ENCODE measurements at places on chromosomes 3 and 15.

GRCh38 chr3:39387411-39387975, 4.3 kb downstream of the SLC25A38 start:
- no peak for DNase-seq

DNA sequence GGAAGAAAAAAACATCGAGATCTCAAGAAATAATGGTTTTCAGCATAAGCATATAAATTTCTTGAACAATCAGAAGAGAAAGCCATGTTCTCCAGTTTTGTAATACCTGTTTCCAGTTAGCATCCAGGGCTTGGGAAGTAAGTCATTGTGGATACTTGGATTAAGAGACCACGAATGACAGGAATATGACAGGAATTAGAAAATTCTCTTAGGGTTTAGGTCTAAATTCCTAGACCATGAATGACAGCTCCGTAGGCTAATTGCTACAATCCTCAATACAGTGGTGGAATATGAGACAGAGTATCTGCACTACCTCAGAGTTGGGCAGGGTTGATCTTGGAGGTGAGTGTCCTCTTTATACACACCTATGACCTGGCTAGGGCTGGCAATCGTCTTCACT, 517.5 kb downstream of the NTRK3 start:
- DNase-seq = no peak

- DNase-seq = peak; percentile 62
Observed at GRCh38 chr3:42979044-42979972, at the start of gene GASK1A. TSS of gene GASK1A (plus strand) at chr3:42979311. CDS start at chr3:42979643, 332 bp downstream.

GRCh38 chr3:156527060-156527459, 27.9 kb downstream of the SSR3 start:
- no peak for DNase-seq
